Esophagus mucosa (tissue), 1 donor: ENCODE measurements at places on chromosomes 3 and 15.

DNA sequence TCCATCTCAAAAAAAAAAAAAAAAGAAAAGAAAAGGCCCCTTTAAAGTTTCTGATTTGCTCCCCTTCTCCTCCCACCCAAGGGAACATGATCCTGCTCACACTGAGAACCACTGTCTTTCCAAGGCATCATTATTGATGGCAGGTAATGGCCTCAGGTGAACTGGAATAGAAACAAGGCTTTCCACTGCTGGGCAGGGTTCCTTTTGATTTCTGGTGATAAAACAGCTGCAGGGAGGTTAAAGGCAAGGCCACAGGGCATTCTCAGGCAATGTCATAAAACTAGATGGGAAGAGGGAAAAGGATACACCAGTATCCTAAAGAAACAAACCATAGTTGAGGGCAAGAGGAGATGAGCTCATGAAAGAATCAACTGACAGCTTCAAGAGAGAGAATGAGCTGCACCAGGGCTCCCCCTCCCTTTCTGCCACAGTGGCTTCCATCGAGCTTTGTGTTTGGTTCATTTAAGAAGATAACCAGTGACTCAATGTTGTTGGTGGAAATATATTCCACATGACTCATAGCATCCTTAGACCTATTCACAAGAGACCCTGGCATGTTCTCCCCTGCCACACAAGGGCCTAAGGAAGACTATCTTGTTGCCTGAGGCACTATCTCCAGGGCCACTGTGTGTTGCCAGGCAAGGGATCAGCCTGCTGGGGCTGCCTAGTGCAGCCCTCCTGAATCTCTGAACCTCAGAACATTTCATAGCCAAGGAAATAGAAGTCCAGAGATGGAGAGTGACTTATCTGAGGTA is 86.4 kb downstream of the WDR76 start:
- ATAC-seq: peak; percentile 44

DNA sequence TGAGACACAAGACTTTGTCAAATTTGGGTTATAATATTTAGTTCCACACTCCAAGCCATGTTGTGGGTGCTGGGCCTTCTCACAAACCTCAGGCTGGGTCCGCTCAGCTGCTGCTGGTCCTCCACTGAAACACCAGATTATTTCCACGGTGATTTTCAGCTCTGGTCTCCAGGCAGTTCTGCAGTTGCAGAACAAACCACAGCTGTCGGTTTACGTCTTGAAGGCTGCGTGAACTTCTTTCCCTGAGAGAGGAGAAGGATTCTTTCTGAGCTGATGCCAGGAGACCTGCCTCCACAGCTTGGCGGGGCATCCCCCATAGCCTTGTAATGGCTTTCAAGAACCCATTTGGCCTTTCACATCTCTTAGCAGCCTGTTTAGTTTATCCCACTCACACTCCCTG is 16.2 kb downstream of the GALNT15 start:
- ATAC-seq: no peak

DNA sequence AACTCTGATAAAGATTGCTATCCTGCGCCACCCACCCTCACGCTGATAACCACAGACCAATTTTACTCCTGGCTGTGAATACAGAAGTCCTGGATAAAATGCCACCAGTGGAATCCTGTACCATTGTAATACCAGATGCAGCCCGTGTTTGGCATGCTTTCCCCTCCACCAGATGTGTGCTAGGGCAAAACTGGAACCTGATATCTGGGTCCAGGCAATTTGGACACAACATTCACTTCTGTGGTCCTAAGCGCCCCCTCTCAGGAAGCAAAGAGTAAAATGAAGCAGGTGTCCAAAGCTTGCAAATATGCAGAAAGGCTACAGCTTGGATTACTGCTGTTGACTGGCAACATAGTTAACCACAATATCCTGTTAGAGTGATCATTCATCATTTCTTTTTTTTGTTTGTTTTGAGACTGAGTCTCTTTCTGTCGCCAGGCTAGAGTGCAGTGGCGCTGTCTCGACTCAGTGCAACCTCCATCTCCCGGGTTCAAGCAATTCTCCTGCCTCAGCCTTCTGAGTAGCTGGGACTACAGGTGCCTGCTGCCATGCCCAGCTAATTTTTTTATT is 32.8 kb downstream of the LOXL1 start:
- ATAC-seq: no peak

GRCh38 chr15:53757906-53758305 is 1.6 kb downstream of the WDR72 start:
- no peak for ATAC-seq

- no peak for ATAC-seq
Observed at GRCh38 chr15:63971427-63971805, 74.9 kb downstream of the DAPK2 start.

DNA sequence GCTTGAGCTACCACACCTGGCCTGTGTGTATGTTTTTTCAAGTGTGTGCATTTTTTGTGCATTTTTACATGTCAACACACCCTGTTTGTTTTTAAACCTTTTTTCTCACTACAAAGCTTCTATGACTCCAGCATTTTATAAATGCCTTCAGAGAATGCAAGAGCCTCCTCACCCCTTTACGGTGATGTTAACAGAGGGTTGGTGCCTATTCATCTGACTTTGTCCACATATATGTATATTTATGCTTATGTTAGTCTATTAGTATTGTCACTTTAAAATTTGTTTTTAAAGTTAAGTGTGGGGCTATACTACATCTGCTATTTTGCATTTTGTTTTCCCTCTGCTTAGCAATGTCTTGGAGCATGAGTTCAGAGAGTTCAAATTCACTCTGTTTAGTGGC is 45.8 kb downstream of the EEFSEC start:
- no peak for ATAC-seq

GRCh38 chr15:75356006-75356405 is 9.2 kb downstream of the NEIL1 start:
- ATAC-seq: no peak

DNA sequence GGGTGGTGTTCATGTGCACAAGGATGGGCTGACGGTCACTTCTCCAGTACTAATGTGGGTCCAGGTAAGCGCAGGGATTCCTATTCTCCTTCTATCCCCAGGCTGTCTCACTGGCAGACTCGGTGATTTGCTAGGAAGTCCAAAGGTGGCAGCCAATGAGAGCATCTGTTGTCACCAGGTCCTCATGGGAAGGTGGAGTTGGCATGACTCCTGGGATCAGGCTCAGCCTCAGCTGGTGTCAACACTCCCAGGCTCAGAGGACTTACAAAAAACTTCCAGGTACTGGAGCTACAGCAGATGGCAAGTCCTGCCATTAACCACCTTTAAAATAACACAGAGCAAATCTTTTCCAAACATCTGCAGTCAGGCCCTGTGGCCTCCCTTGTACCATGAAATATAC is 13.8 kb downstream of the XYLB start:
- ATAC-seq: no peak

- ATAC-seq: peak; percentile 68
Observed at GRCh38 chr3:120114376-120114775, 20.1 kb upstream of the GSK3B start.

- ATAC-seq: no peak
Observed at GRCh38 chr15:39267685-39268084, 313.2 kb upstream of the THBS1 start.

DNA sequence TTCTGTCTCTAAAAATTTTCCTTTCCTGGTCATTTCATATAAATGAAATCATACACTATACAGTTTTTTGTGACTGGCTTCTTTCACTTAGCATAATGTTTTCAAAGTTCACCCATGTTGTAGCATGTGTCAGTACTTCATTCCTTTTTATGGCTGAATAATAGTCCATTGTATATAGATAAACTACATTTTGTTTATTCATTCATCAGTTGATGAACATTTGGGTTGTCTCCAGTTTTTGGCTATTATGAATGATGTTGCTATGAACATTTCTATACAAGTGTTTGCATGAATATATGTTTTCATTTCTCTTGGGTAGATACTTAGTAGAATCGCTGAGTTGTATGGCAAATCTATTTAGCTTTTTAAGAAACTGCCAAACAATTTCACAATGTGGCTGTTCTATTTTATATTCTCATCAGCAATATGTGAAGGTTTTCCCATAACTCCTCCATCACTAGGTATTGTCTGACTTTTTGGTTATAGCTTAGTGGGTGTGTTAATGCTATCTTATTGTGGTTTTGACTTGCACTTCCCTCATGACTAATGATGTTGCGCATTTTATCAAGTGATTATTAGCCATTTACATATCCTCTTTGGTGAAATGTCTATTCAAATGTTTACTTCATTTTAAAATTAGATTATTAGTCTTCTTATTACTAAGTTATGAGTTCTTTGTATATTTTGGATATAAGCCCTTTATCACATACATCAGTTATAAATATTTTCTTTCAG is 21.7 kb upstream of the AP4E1 start:
- no peak for ATAC-seq

GRCh38 chr3:184333190-184333589 is 4.2 kb upstream of the FAM131A start:
- ATAC-seq: no peak

DNA sequence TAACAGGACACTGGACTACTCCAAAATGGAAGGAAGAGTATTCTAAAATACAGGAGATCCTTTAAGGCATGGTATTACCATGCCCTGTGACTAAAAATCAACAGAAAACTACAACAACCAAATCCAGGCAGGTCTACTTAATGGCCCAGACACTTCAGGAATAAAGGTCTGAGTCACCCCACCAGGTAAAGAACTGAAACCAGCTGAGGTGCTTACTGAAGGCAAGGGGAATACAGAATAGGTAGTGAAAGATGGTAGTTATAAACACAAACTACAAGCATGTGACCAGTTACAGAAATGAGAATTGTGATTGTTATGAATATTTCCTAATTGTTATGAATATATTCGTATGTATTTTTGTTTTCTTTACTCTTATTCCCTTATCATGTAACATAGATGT is 13.4 kb downstream of the IFT57 start:
- ATAC-seq: peak; percentile 44

GRCh38 chr15:80978685-80979329 is 10.8 kb downstream of the MESD start:
- no peak for ATAC-seq

DNA sequence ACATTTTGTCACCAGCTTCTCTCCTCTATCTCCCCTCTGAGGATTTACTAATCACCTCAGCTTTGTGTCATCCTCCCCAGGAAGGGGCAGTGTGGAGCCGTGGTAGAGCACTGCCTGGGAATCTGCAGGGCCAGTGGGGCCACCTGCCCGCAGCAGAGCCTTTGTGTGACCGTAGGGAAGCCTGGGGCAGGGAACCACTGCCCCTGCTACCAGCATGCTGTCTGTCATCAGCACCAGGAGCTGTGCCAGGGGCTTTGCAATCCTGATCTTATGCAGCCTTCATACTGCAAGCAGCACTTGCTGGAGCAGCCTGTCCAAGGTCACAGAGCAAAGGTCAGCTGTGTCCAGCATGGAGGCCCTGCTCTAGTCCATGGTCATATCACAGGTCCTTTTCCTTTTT is 170.2 kb upstream of the IL12A start:
- ATAC-seq: no peak

- ATAC-seq: no peak
Observed at GRCh38 chr3:128340198-128340903, 126.3 kb downstream of the DNAJB8 start.

GRCh38 chr15:63920504-63921175 is 86.9 kb upstream of the HERC1 start:
- ATAC-seq: no peak
